ENCODE measurements at places on chromosomes 5 and 9.

GRCh38 chr9:129081388-129081904 is 535 bp downstream of the DOLPP1 start:
- no peak for DNase-seq

DNA sequence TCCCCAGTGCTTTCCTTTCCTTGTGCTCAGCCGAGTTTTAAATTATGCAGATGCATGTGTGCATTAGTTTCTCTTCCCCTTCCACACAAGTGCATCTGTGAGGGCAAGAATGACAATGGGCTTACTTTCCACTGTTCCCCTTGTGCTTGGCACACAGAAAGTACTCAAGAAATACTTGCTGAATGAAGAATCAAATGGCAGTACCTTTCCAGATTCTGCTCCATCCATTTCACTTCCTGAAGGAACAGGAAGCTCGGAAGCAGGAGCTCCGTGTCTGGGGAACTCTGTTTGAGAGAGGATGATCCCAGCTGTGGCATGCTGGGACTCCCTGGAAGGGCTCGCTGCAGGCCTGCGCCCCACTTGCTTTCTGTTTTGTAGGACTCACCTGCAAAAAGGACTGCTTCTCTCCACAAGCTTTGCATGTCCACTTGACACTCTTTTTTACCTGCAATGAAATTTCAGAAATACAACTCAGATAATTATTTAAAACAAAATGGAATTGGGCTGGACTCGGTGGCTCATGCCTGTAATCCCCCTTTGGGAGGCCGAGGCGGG is 5.5 kb downstream of the MRNIP start:
- DNase-seq, result no peak

DNA sequence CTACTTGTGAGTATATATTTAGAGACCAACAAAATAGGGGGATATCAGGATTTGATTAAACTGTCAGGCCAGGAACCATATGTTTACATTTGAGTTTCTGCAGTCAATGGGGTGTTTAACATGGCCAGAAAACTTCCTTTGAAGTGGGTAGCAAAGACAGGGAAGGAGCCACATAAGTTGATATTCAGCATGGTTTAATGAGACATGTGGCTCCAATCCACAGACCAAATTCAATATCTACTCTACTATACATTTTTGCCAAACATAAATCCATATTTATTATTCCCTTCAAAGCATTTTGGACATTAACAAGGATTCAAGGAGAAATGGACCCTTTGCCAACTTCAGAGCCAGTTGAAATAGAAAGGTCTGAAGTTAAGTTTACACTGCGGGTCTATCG is 99.8 kb downstream of the TAF11L14 start:
- DNase-seq, result no peak

GRCh38 chr9:123191260-123191659 is 77.1 kb downstream of the STRBP start:
- no peak for DNase-seq

DNA sequence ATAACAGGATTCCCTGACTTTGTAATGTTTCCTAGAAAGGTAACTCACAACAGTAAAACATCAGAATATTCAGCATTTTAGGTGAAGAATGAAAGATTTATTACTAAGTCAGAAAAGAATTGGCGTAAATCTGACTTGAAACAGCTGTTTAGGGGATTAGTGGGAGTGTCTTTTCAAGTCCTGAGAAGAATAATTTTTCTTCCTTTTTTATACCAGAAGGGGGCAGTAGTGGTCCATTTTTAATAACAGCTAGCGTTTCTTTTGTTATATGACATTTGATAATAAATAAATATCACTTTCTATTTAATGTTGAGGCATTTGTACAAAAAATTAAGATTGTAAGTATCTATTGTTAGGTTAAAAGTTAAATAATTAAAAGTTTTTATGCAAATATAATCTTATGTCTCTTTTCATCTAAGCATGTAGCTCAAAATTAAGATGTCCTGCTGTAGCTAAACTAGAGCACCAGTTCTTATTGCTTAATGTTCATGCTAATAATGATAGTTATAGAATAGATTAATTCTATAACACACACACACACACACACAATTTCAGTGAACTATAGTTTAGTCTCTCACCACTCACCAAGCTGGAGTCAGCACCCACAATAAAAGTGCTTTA is 258.7 kb upstream of the ARRDC3 start:
- peak; percentile 13 for DNase-seq

GRCh38 chr9:84463272-84463671 is 122.7 kb upstream of the SLC28A3 start:
- DNase-seq, result no peak

DNA sequence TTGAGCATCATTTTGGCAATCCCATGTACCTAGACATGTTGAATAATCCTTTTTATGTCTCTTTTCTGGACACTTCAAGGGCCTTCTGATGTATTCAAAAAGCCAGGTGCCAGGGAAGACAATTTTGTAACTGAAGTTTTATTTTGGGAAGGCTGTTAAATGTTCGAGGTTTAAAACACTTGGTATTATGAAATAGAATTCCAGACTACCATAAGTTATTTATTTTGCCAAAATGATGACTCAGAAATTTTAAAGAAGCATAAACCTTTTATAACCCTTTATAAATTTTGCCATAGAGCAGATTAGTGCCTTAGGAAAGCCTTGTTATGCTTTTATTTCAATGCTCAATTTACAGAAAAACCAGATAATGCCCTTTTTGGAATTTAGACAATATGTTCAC is 30.3 kb upstream of the UHRF2 start:
- DNase-seq, result no peak

GRCh38 chr5:34735491-34736426 is 79.6 kb downstream of the RAI14 start:
- peak; percentile 81 for DNase-seq

- DNase-seq, result no peak
Measured at GRCh38 chr5:173786286-173787187, 101.6 kb upstream of the CPEB4 start.

DNA sequence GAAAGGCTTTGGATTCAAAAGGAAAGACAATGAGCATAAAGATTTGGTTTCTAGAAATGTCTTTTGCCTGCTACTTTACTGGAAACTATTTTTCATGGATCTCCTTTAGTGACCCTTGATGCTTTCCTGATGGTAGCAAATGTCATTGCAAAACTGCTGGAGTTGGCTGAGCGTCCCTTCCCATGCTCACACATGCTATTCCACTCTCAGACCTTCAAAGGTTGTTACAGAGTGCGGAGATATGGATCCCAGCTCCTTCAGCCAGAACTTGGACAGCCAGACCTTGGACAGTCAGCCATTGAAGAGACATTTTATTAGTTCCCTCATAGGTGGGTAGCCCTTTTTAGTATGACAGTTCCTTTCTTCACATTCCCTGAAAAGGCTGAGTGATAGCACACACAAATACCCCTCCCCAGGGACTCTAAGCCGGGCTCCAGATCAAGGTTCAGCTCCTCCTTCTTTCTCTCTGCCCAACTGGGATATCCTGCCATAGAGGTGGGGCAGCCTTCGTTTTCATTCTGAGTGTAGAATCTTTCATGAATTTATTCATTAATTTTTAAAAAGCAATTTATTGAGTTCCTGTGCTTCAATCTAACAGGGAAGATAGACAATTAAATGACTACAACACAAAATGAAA is 153.3 kb upstream of the SLC44A1 start:
- no peak for DNase-seq

DNA sequence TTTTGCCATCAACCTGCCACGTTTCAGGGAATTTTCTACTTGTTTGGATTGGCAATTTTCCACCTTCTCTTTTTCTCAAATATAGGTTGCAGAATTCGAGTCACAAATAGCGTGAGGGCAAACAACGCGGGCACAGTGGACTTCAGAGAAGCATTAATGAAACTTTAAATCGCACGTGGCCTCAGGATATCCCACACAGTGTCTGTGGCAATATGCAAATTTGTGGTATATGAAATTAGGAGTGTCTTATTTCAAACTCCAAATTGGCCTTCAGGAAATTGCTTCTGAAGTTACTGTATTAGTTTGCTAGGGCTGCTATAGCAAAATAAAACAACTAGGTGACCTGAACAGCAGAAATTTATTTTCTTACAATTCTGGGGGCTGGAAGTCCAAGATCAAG is 91.2 kb downstream of the MTRR start:
- DNase-seq, result no peak

- no peak for DNase-seq
Measured at GRCh38 chr5:68875351-68875750, 218.5 kb upstream of the SLC30A5 start.

- no peak for DNase-seq
Measured at GRCh38 chr9:127867356-127868277, 9.9 kb downstream of the AK1 start.

DNA sequence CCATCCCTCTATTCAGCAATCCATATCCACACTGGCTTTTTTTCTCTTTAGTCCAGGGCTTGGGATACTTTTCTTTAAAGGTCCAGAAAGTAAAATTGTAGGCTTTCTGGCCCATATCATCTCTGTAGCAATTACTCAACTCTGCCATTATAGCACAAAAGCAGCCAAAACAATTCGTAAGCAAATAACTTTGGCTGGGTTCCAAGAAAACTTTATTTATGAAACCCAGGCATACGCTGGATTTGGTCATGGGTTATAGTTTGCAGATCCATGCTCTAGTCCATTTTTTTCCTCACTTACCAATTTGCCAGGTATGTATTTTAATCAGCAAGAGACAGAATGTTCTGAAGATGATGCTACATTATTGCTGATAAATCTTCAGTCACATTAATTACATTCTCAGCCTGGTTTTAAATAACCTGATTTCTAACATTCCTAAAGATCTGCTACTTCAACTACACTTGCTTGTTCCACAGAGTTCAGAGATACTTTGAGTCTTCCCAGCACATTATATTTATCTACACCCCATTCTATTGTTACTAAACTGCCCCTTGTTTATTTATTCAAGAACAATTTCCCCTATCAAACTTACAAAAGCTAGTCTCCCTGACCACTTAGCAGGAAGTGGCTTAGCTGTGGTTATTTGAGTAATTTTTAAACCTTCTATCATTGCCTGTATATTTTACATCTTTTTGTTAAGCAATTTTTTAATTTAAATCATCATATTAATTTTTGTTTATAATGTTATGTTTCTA is 161.0 kb downstream of the ISL1 start:
- no peak for DNase-seq

- DNase-seq, result no peak
Measured at GRCh38 chr5:88836195-88836838, 46.7 kb downstream of the MEF2C start.

GRCh38 chr5:89534331-89534730 is 651.3 kb upstream of the MEF2C start:
- DNase-seq, result no peak

All from RCC 7860 (cell line).